ENCODE measurements at places on chromosomes 2 and 18.

- DNase-seq, result no peak
Observed at GRCh38 chr18:62621546-62621945, 93.8 kb upstream of the PHLPP1 start.

- DNase-seq, result no peak
Observed at GRCh38 chr2:134083548-134083947, 170.3 kb upstream of the MGAT5 start.

DNA sequence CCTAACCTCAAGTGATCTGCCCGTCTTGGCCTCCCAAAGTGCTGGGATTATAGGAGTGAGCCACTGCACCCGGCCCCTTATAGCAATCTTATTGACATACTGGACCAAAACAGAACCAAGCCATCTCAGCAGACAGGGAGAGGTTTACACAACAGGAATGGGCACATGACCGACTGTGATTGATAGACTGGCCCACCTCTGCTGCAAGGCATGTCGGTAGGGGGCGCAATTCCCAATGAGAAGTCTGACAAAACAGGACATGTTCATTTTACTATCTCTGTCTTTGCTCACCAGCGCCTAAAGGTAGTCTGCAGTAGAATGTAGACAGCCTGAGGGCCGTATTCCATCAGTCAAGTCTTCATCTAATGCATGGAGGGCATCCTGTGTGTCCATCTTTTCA lies 2.0 kb downstream of the LYPD6B start:
- DNase-seq, result peak; percentile 44

DNA sequence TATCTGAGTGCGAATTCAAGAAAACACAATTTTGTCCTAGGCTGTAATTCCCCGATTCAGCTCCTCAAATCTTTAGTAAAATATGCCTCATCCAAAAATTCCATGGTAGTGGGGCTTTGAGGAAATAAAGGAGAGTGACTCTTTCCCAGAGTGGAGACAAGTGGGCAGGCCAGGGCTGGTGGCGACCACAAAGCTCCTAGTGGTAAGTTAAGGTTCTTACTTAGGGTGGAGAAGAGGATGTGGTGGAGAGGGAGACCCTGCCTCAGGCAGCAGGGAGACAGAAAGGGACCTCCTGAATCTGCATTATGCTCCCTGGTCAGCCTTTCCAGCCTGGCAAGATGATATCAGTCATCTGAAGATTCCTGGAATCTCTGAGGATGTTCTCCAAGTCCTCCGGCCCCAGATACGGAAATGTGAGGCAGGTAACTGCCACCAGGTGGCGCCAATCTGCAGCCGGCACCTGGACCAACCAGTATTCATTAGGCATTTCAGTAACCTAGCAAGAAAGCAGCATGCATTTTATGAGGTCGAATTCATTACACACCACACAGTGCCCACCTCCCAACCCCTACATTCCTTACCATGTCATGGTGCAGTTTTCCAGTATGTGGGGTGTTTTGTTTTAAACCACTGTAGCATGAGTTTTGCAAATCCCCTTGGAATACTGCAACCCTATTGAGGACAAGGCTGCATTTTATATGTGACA lies 106.4 kb downstream of the POLE4 start:
- peak; percentile 80 for DNase-seq

DNA sequence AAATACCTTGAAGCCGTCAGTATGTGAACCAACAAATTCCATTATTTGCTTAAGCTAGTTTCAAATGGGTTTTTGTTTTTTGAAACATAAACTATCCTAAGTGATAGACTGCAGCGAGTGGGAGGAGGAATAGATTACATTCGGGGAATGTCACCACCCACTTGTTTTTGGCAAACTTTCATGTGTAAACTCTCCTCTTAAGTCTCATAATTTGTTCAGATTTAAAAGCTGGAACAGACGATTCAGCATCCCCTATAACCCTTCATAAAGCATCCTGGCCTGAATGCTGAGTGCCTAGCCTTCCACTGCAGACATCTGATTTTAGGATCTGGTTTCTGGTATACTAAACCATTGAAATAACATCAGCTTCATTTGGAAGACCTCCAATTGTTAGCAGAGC lies 51.0 kb downstream of the CPO start:
- no peak for DNase-seq

DNA sequence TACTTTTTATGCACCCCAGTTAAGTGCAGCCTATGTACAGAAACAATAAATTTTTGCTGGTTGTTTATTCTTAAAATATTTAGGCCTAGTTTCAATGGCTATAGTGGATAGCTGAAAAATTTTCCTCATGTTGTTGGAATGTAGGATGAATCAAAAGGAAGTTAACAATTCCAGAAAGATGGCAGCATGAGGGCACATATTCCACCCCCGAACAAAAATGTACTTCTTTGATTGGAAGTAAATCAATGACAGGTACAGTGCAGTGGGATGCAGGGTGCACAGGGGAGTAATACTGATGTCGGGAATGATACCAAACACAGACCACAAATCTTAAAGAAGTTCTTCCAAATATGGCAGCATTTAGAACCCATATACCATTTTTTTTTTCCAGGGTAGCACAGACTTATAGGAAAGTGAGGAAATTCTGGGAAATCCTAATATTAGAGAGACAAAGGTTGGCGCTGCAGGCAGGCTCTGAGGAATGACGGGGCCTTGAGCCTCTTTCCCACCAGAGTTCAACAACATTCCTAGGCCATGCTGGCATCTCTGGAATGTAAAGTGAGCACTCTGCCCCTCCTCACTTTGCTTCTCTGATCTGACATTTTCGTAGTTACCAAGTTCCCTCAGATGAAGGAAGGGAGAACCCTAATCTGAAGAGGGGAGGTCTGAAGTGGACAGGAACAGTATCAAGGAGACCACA lies 36.6 kb upstream of the IKZF2 start:
- no peak for DNase-seq

DNA sequence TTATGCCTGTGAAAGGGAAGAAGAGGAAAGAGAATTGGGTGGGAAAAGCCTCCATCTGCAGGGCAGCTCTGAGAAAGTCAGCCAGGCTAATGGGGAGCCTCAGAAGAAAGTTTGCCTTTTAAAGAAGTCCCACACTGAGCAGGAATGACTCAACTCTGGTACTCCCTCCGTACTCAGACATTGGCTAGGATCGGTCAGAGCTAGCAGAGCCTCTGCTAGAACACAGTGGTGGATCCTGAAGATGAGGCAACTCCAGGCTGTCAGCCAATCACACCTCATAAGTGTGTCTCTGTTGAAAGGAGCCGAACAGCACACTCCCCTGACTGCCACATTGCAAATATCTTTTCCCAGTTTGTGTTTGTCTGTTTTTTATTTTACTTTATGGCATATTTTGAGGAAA lies 96.9 kb downstream of the HNRNPLL start:
- no peak for DNase-seq

GRCh38 chr2:175890636-175891242 lies 111.3 kb downstream of the LNPK start:
- no peak for DNase-seq

DNA sequence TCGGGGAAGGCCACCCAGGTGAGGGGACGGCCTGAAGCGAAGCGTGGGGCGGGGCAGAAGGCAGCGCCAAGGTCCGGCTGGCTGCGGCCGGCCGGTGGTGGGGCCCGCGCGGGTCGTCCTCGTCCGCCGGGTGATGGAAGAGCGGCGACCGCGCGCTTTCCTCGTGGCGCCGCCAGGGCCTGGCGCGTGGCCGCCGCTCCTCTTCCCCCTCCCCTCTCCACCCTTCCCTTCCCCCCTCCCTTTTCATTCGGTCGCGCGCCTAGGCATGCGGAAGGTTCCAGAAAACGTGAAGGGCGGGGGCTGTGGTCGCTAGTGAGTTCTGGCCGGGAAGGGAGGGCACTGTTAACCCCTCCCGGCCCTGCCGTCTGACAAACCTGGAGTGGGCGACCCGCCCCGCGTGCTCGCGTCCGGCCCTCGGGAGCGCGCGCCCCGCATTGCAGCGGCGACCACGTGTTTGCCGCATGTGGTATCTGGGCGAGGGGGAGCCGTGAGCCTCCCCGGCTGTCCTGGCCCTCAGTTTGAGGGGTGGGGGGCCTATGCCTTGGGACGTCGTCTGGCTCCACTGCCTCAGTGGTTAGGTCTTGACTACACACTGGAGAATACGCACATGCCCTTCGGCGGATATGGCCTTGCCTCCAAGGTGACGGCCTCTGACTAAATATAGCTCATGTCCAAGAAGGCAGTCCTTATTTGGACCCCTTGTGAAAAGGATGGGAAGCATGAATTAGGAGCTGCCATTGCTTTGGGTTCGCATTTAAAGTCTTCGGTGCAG lies 579 bp downstream of the MAT2A start:
- DNase-seq, result peak; percentile 75

DNA sequence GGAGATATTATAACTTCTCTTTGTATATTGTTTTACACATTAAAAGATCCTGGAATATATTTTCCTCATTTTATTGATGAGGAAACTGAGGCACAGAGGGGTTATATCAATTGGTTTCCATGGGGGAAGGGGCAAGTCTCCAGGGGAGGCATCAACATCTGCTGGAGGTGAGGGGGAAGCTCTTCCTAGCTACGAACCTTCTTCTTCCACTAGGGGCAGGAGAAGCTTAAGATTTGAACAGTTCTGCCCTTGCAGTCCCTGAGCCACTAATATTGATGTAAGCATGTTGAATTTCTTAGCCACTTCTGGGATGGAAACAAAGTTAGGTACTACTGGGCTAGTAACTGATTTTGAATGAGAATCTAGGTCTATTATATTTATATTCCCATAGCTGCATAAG lies 140.1 kb upstream of the AQP4 start:
- peak; percentile 50 for DNase-seq

GRCh38 chr2:187546762-187547333 lies 7.4 kb downstream of the TFPI start:
- no peak for DNase-seq

DNA sequence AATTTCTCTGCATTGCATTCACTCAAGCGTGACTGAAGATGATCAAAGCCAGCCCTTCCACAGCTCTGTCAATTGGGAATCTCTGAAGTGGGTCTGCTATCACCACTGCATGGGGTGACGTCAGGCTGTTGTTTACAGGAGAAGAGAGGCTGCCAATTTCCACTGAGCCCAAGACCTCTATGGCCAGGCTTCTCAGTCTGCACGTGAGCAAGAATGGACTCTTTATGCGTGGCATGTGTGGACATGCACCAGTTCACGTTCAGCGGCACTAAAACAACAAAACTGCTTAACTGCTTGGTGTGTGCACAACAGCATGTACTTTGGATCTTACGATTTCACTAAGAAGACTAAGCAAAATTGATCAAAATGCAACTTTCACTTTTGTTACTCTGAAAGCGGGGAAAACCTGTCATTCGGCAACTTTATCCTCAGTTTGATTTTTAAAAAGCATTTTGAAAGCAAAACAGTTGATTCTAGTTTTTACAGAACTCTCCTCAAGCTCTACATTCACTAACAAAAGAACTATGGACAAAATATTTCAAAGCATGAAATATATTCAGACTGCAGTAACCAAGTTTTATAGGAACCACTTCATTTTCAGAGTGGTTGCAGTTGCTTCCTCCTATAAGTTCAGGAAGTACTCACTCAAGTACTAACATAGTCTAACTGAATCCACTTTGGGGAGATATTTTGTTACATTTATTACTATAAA lies 77.0 kb upstream of the SERTAD2 start:
- DNase-seq, result no peak

GRCh38 chr2:175275539-175275938 lies 94.0 kb upstream of the ATP5MC3 start:
- no peak for DNase-seq

DNA sequence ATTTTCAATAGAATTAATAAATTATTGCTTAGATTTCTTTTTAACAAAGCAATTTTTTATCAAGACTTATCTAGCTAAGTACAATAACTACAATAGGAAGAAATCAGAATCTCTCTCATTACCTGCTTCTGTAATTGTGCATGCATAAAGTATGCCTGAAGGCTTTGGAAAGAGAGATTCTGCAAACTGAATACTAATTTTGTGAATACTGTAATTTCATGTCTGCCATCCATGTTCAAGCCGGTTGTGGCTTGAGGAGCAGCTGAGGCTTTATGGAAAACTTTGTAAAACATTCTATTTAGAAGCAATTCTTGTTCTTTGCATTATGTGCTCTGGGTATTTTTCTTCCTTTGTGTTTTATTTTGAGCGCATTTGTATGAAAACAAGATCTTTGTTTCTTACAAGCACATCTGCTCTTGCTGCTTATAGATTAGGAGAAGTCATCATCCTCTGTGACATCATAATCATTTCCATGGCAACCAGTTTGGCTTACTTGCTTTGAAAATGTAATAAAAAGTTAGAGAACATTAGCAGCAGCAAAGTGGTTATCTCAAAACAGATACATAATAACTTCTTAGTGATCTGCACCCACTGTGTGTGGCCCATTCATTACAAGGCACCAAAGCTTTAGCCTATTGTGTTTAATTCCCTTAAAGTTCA lies 16.0 kb upstream of the IKZF2 start:
- DNase-seq, result no peak

DNA sequence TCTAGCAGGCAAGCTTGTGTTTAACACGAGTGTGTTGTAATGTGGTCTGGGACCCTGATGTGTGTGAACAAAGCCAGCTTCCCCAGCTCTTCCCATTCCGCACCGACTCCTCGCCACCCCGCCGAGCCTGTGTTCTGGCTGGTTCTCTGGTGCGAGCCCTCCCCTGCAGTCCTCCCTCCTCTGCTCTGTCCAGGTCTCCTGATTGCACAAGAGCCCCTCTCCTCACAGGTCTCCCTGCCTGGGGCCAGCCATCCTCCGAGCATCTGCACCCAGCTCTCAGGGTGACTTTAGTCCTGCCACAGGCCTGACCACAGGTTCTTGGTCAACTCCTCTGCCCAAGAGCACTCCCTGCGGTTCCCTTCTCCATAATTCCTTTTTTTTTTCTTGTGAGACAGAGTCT lies 13.2 kb downstream of the SLC66A3 start:
- DNase-seq, result no peak

GRCh38 chr2:166256896-166257295 lies 118.8 kb downstream of the SCN9A start:
- DNase-seq, result no peak

DNA sequence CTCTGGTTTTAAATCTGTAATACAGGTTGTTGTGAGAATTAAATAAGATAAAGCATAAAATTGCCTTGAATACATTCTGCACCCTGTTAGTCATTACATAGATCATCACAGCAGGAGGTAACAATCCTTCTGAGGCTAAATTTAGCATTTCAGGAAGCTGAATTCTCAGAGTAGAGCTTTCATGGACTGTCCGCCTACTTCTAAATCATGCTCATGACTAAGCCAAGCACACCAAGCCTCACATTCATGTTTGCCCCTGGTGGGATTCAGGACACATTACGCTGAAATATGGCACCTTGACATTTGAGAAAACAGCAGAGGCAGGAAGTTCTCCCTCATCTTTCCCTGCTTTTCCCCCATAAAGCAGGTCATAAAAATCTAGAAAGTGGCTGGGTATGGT lies 16.6 kb upstream of the PIK3C3 start:
- DNase-seq, result no peak

DNA sequence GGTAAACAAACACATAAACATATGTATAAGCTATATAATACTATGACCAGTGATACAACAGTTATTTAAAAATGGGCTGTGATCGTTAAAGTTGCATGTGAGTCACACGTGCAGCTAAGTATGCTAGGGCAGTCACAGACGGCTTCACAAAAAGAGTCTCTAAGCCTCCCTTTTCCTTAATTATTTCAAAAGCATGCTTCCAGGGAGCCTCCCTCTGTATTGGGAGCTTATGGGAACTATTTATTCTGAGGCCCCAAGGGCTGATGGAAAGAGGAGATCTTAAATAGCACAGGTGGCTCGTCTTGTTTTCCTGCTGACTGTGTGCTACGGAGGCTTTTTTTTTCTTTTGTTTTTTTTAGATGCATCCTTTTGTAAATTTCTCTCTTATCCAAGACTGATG lies 94.3 kb downstream of the ADCYAP1 start:
- DNase-seq, result no peak

GRCh38 chr2:73837847-73838585 lies 9.3 kb downstream of the STAMBP start:
- no peak for DNase-seq

GRCh38 chr2:239803766-239804115 lies 221.4 kb downstream of the NDUFA10 start:
- DNase-seq, result no peak

Data from D341Med (cell line).